Aortic smooth muscle cell (primary cell): ENCODE measurements at places on chromosomes 3 and 15. TPM values are rescaled to one million over a fixed set of nuclear protein-coding genes. Genes with fewer than 3 reads are reported as not detected.

Gene TGM4
- 0.13 TPM in 1 of 2 replicates, not detected in the other for total RNA-seq

Gene GOLGA6D
- total RNA-seq: not detected in 2 replicates

Gene CPLX3
- under 0.01 TPM in 1 of 2 replicates, not detected in the other for total RNA-seq

Gene FEZF2
- not detected in 2 replicates for total RNA-seq

Gene ZBED2
- total RNA-seq: 0.12 and 0.13 TPM in 2 replicates

Gene PAK6
- 0.13 TPM in 1 of 2 replicates, not detected in the other for total RNA-seq

Gene WDR93
- total RNA-seq: under 0.01 and 0.06 TPM in 2 replicates

Gene IL17RD
- 0.26 and 0.56 TPM in 2 replicates for total RNA-seq

Gene MESP1
- 0.37 and 0.53 TPM in 2 replicates for total RNA-seq

Gene SLC22A13
- total RNA-seq: 0.13 and 0.31 TPM in 2 replicates

Gene ACVR2B
- total RNA-seq: 1.6 and 2.4 TPM in 2 replicates

Gene SKOR1
- under 0.01 and 0.19 TPM in 2 replicates for total RNA-seq

Gene OR5K2
- not detected in 2 replicates for total RNA-seq

Gene SPTSSB
- 0.44 TPM in 1 of 2 replicates, not detected in the other for total RNA-seq

Gene CMTM7
- total RNA-seq: 6.9 and 7.1 TPM in 2 replicates

Gene TSC22D2
- 5.7 and 10.2 TPM in 2 replicates for total RNA-seq

Gene ZDHHC23
- 3.8 and 5.4 TPM in 2 replicates for total RNA-seq

Gene CPNE9
- total RNA-seq: not detected in 2 replicates

Gene VEPH1
- total RNA-seq: 43.6 and 62.6 TPM in 2 replicates

Gene GP9
- total RNA-seq: not detected in 2 replicates

Gene IQCF5
- total RNA-seq: not detected in 2 replicates

Gene NOX5
- total RNA-seq: 0.13 and 0.19 TPM in 2 replicates

Gene KIF23
- total RNA-seq: 23.3 and 38.2 TPM in 2 replicates

Gene IGSF10
- 1.7 and 2.0 TPM in 2 replicates for total RNA-seq
